ENCODE measurements at places on chromosomes 6 and 20.

DNA sequence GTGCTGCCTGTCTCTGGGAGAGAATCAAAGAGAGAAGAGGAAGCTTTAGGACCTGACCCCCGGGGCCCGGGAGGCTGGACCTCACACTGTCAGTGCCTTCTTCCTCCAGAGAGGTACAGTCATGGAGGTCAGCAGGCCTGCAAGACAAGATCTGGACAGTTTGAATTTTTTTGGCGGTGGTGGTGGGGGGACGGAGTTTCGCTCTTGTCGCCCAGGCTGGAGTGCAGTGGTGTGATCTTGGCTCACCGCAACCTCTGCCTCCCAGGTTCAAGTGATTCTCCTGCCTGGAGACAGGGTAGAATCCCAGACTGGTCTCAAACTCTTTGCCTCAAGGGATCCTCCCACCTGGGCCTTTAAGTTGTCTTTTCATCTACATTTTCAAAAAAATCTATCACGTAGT, 34.4 kb downstream of the NR2E1 start:
- ATAC-seq: no peak

- no peak for ATAC-seq
These were observed 162.1 kb downstream of the PTPRK start for GRCh38 chr6:128358244-128358776.

- no peak for ATAC-seq
These were observed 102.9 kb downstream of the BCAS1 start for GRCh38 chr20:53967527-53967926.

GRCh38 chr6:155706806-155707205, 251.2 kb upstream of the NOX3 start:
- no peak for ATAC-seq

DNA sequence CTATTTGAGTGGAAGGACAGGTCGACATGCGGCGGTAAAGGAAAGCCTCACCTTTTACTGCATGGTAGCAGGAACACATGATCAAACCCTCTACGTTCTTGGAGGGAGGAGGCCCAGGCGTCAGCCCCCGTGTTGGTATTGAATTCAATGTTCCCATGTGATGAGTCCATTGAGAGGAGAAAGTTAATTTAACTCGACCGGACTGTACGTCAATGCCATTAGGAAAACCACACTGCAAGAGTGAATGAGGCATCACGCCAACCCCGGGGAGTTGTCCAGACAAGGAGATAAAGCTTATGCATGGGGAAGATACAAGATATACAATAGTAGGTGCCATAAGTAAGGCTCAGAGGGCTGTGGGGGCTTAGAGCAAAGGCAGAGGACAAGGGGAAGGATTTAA, 213.9 kb upstream of the ECI2 start:
- no peak for ATAC-seq

Data from activated CD4-positive, CD25-positive, alpha-beta regulatory T cell treated with anti-CD3 and anti-CD28 coated beads, Interleukin-2, amount 50 U/mL, for 24 hours (primary cell).